Muscle of leg (tissue), 16 donors: ENCODE measurements at places on chromosomes 11 and 22. TPM values are rescaled to one million over a fixed set of nuclear protein-coding genes. Genes with fewer than 3 reads are reported as not detected.

GRCh38 chr22:44542561-44543222 lies 44.7 kb upstream of the RTL6 start:
- H3K27me3 ChIP-seq: peaks cover 23% of the 10 kb centered on the region
- H3K4me1 ChIP-seq: peaks cover 7% of the 10 kb centered on the region
- peak; percentile 44 for DNase-seq
- H3K36me3 ChIP-seq: no peaks in the 10 kb centered on the region
- H3K27ac ChIP-seq: no peak overlapping the region

GRCh38 chr11:104164028-104164520 lies at the start of gene PDGFD:
PDGFD (minus strand) TSS chr11:104164147.
- H3K27me3 ChIP-seq: no peaks in the 10 kb centered on the region
- no peak within 1 kb of the TSS for H3K27ac ChIP-seq
- H3K4me3 ChIP-seq: peak within 1 kb of the TSS; percentile 46
- H3K36me3 ChIP-seq: no peaks in the 10 kb centered on the region
- peak; percentile 86 for DNase-seq

DNA sequence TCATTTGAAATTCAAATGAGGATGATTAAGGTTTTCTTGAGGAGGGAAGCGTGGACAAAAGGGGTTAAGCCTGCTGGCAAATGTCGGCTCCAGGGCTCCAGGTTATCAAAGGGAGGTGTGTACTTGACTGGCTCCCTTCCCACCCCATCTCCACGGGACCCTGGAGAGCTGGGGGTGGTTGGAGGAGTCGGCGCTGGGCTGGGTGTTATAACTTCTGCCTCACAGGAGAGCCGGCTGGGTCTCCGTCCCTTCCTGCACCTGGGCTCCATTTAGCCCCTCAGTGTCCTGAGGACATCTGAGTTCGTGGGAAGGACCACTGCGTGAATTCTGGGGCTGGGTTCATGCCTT lies 15.6 kb downstream of the POU2F3 start:
- H3K36me3 ChIP-seq: no peaks in the 10 kb centered on the region
- no peak overlapping the region for H3K4me3 ChIP-seq
- peaks cover 63% of the 10 kb centered on the region for H3K27me3 ChIP-seq
- no peak overlapping the region for H3K27ac ChIP-seq
- no peak for DNase-seq
- peaks cover 4% of the 10 kb centered on the region for H3K4me1 ChIP-seq

The ZBTB3 gene
- total RNA-seq: 8.0 TPM

The TCN1 gene
- not detected for total RNA-seq
